Bronchial epithelial cell (primary cell): ENCODE measurements at places on chromosomes 2 and 18.

GRCh38 chr2:152647552-152647951 lies 69.7 kb downstream of the PRPF40A start:
- DNase-seq, result peak; percentile 13

- DNase-seq, result no peak
Measured at GRCh38 chr2:128380061-128380889, 61.6 kb upstream of the HS6ST1 start.

- no peak for DNase-seq
Measured at GRCh38 chr2:128416109-128416785, 97.6 kb upstream of the HS6ST1 start.

DNA sequence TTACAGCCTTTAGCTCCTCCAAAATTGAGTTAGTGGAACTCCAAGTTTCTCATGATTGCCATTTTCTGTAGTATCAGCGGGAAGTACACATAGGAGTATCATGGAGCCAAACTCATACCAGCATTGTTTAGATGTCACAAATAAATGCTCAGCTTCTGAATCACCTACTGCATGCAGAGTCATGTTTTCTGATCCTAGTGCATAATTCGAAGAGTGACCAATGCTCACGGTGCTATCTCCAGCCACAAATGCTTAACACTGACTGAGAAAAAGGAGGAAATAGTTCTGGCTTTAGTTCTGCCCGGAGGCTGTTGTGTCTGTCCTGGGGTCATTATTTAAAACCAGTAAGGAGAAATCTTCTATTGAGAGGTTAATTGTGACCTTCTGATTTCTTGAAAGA lies 45.4 kb upstream of the LRATD1 start:
- DNase-seq, result peak; percentile 97

DNA sequence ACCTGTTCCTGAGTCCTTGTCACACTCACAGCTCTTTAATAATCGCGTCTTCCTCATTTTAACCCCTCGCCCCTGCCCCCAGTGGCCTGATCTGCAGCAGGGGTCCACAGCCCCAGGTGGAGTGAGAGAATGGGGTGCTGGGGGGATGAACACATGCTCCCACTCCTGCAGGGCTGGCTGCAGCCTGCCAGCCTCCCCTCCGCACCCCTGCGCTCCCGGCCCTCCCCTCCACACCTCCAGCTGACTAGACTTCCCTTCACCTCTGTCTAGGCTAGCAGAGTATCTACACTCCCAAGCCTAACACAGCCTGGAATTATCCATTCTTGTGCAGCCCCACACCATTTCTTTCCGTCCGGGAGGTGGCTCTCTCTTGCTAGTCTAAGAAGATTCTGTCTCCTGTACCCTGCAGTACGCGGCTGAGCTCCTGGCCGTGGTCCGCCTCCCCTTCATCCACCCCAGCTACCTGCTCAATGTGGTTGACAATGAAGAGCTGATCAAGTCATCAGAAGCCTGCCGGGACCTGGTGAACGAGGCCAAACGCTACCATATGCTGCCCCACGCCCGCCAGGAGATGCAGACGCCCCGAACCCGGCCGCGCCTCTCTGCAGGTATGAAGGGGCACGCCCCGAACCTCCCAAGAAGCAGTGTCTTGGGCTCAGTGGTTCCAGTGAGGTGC lies 231.6 kb downstream of the ATAD2B start:
- DNase-seq, result no peak

DNA sequence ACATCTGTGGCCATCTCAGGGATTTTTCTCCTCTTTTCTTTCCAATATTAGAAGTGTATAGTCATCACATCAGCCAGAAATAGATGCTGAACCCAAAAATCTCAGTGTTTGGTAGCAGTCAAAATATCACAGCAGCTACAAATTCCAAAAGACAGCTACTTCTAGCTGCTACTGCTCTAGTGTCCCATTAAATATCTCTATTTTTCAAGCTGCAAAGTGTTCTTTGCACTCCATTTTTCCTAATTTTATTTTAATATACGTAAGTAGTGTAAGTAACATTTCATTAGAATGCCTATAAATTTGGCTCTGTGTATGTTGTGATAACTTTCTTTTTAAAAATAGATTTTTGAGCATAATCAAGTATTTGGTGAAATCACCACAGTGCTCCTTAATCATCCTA lies 967.3 kb downstream of the BCL11A start:
- no peak for DNase-seq

- DNase-seq, result no peak
Measured at GRCh38 chr2:133409581-133410285, 158.5 kb downstream of the NCKAP5 start.

- no peak for DNase-seq
Measured at GRCh38 chr18:53153281-53153680, 813.3 kb downstream of the DCC start.

GRCh38 chr2:55493220-55493619 lies 26.3 kb upstream of the CFAP36 start:
- peak; percentile 79 for DNase-seq

DNA sequence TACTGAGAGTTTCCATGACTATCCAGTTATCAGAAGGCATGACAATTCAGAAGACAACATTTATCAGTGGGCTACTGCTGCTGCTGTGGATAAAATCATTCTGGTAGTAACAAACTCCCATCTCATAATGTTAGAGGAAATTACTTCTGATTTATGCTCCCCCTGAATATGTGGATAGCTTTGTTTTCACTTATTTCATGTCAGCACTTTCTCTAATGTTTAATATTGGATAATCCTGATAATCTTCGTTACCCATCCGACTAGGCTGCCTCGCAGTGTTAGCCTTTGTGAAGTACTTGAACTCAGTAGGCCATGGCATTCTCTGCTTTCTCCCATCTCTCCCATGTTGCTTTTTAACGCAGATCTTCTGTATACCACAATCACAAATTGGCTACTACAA lies 28.4 kb downstream of the COX7A2L start:
- DNase-seq, result no peak
